Spleen (tissue), 13 donors: ENCODE measurements at places on chromosomes 16 and 17. TPM values are rescaled to one million over a fixed set of nuclear protein-coding genes. Genes with fewer than 3 reads are reported as not detected.

- peak overlapping the region; percentile 55 for H3K27ac ChIP-seq
- peak overlapping the region; percentile 53 for H3K4me3 ChIP-seq
- peaks cover 75% of the 10 kb centered on the region for H3K4me1 ChIP-seq
- DNase-seq = peak; percentile 79
Observed at GRCh38 chr17:82860606-82861392, 21.0 kb upstream of the ZNF750 start.

- no peaks in the 10 kb centered on the region for H3K27me3 ChIP-seq
- no peaks in the 10 kb centered on the region for H3K36me3 ChIP-seq
- no peak overlapping the region for H3K4me3 ChIP-seq
- no peaks in the 10 kb centered on the region for H3K4me1 ChIP-seq
- no peak for DNase-seq
- no peak overlapping the region for H3K27ac ChIP-seq
Observed at GRCh38 chr16:25038239-25038954, 23.2 kb upstream of the ARHGAP17 start.

DNA sequence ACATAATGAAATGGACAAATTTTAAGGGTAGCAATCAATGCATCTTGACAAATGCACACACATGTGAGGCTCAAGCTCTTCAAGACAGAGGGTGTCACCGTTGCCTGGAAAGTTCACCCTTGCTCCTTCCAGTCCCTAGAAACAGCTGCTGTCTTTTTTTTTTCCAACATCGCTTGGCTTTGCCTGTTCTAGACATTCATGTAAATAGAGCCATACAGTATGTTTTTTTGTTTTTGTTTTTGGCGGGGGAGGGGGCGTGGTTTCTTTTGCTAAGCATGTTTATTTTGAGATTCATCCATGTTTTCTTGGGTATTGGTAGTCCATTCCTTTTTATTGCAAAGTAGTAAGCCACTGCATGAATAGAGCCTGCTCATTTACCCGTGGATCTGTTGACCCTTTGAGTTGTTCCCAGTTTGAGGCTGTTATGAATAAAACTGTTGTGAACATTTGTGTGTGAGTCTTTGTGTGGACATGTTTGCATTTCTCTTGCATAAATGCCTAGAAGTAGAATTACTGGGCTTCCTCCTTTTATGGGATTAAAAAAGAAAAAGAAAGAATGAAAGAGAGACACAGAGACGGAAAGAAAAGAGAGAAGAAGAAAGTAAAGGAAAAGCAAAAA, 78.4 kb downstream of the NT5M start:
- H3K36me3 ChIP-seq = no peaks in the 10 kb centered on the region
- H3K27ac ChIP-seq = no peak overlapping the region
- H3K4me1 ChIP-seq = no peaks in the 10 kb centered on the region
- no peak for DNase-seq
- H3K27me3 ChIP-seq = peaks cover 8% of the 10 kb centered on the region
- H3K4me3 ChIP-seq = no peak overlapping the region

DNA sequence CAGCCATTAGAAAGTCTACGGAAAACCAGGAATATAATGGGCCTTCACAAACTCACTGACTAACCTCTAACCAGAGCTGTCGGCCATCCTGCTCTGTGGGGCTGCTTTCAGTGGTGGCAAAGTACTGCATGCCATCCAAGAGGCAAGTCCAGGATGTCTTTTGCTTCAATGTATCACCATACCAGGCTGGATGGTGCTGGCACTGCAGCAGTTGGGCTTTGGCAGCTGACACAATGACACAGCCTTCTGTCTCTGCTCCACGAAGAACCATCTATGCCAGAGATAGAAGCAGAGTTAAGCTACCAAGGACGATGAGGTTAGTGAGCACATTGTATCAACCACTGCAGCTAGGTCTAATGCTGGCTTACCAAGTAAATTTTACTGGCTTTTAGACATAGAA, 9.7 kb upstream of the RSKR start:
- peaks cover 10% of the 10 kb centered on the region for H3K36me3 ChIP-seq

DNA sequence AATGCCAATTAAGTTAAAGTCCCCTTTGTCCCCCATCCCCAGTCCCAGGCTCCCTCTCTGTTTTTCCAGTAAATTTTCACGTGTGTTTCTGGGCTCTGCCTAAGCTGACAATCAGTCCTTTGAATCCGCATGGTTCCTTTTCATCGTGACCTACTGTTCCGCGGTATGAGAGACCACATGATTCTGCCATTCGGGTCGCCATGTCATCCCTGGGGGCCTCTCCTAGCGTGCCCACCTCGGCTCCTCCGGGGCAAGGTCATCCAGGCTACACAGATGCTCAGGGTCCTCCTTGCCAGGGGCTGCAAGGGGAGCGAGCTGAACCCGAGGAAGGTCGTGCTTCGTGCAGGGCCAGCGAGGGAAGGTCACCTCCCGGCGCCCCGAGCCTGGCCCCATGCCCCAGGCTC, 157.6 kb downstream of the RAB11FIP4 start:
- no peak for DNase-seq
- H3K4me3 ChIP-seq = peak overlapping the region; percentile 83

Gene UNC119
- total RNA-seq = 76.0 TPM

DNA sequence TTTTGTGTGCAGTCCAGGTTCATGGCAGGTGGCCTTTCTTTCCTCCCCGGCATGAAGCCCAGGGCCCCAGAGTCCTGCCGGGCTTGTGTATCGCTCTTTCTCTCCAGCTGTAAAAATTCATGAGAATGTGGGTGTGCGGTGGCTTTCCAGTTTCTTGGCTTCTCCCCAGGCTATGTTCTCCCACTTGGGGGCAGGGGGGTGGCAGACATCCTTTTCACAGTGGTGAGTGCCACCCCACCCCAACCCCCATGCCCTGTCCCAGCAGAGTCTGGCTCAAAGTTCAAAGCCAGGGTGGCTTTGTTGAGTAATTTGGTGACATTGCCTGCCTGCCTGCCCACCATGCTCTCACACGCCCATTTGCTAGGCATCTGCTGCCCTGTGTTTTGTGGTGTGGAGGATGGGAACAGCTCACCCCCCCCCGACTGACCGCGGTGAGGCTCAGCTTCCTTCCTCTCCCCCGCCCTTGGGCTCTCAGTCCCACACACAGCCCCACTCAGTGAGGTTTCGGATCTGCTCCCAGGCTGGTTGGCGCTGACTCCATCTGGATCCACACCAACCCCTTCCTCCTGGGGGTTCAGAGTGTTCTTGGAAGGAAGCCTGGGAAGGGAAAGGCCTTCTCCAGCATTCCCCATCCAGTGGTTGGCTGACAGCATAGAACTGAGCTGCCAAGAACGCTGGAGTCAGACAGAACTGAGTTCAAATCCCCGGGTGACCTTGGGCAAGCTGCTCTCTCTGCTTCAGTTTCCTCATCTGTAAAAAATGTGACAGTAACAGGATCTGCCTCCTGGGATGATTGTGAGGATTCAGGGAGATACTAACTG, 36.0 kb downstream of the CHD9 start:
- H3K4me3 ChIP-seq = peak overlapping the region; percentile 54
- H3K27ac ChIP-seq = peak overlapping the region; percentile 70
- peaks cover 68% of the 10 kb centered on the region for H3K4me1 ChIP-seq

Gene CRK
- 48.2 TPM for total RNA-seq

Gene ZNF624
- total RNA-seq = 8.8 TPM

- no peaks in the 10 kb centered on the region for H3K27me3 ChIP-seq
- no peak overlapping the region for H3K4me3 ChIP-seq
- H3K36me3 ChIP-seq = no peaks in the 10 kb centered on the region
Observed at GRCh38 chr16:6684076-6684673, 648.5 kb upstream of the RBFOX1 start.

Gene TNRC6C
- 18.2 TPM for total RNA-seq

Gene DRC3
- 2.0 TPM for total RNA-seq

GRCh38 chr16:85696781-85697180, 8.0 kb upstream of the GINS2 start:
- no peak overlapping the region for H3K4me3 ChIP-seq
- H3K27me3 ChIP-seq = no peaks in the 10 kb centered on the region
- no peaks in the 10 kb centered on the region for H3K4me1 ChIP-seq
- DNase-seq = no peak
- H3K36me3 ChIP-seq = no peaks in the 10 kb centered on the region

DNA sequence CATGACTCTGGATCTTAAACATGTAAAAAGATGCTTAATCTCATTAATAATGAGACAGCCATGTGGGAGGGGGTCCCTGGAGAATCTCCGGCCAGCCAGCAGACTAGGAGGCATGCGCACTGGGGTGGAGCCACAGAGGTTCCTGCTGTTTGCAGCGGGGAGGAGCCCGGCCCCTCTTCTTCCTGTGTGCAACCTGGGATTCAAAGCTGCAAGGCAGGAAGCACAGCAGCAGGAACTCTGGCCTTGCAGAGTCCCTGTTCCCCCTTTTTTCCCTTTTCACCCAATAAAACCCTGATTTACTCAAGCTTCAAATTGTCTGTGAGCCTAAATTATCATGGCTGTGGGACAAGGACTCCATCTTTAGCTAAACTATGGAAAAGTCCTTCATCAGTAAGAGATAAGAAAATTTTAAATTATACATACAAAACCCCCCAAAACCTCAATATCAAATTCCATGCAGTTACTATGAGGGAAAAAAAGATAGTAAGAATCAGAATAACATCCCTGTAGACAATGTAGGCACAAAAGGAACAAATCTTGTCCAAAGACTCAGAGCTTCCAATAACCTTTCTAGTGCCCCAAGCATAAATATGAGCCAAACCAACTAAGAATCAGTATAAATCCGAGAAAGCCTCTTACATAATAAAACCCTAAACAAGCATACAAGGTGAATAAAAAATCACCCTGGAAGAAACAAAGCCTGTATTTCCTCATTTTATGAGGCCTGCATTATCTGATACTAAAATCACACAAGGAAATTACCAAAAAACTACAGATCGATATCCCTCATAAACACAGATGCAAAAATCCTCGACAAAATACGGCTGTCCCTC, 12.1 kb downstream of the CFDP1 start:
- H3K4me3 ChIP-seq = no peak overlapping the region
- H3K27ac ChIP-seq = peak overlapping the region; percentile 59
- DNase-seq = peak; percentile 86
- H3K36me3 ChIP-seq = no peaks in the 10 kb centered on the region
- H3K27me3 ChIP-seq = no peaks in the 10 kb centered on the region

- peaks cover 29% of the 10 kb centered on the region for H3K27me3 ChIP-seq
- H3K4me3 ChIP-seq = peak within 1 kb of the TSS; percentile 40
- peaks cover 44% of the 10 kb centered on the region for H3K36me3 ChIP-seq
- no peak for DNase-seq
- H3K27ac ChIP-seq = no peak within 1 kb of the TSS
Observed at GRCh38 chr17:81902023-81902652, at the start of gene NPB. Gene NPB, plus strand, starts transcription at chr17:81902238. Its CDS starts 40 bp downstream, at chr17:81902278.

DNA sequence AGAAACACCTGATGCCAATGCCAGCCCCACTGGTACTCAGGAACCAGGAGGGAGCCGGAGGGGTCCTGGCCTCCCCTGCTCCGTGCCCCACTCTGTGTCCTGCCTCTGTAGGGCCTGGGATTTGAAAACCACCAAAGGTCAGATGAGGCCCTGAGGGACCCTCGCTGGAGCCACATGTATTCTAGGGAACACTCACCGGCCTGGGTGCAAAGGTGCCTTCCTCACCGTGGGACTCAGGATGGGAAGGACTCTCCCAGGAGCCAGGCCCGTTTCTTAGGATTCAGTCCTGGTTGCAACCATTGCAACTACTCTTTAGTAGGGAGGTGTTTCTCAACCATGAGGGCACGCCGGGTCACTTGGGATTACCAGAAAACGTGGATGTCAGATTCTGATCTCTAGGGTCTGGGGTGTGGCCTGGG, 74.6 kb downstream of the N4BP1 start:
- peaks cover 5% of the 10 kb centered on the region for H3K36me3 ChIP-seq
- peaks cover 40% of the 10 kb centered on the region for H3K4me1 ChIP-seq
- H3K27ac ChIP-seq = no peak overlapping the region
- H3K27me3 ChIP-seq = no peaks in the 10 kb centered on the region
- DNase-seq = no peak
- no peak overlapping the region for H3K4me3 ChIP-seq

DNA sequence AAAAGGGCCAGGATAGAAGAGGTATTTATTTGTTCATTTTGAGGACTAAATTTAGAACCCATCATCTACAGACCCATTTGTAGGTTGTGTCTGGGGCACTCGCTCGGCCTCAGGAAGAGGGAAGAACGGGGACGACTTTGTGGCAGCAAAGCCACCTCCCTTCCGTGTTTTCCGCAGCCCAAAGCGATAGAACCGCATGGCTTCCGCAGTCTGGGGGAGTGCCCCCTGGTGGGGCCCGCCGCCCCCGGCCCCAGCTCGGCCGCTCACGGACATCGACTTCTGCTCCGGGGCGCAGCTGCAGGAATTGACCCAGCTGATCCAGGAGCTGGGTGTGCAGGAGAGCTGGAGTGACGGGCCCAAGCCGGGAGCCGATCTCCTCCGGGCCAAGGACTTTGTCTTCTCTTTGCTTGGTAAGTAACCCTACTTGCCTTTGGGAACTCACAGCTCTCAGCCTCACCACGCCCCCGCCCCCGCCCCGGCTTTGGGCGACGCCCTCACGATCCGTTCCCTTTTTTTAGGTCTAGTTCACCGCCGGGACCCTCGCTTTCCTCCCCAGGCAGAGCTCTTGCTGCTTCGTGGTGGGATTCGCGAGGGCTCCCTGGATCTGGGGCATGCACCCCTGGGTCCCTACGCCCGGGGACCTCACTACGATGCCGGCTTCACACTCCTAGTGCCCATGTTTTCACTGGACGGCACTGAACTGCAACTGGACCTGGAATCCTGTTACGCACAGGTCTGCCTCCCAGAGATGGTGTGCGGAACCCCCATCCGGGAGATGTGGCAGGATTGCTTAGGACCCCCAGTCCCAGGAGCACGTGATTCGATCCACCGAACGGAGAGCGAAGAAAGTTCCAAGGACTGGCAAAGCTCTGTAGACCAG, 681 bp downstream of the TMEM102 start:
- peaks cover 56% of the 10 kb centered on the region for H3K4me1 ChIP-seq
- H3K27ac ChIP-seq = peak overlapping the region; percentile 90
- peaks cover 28% of the 10 kb centered on the region for H3K27me3 ChIP-seq
- no peaks in the 10 kb centered on the region for H3K36me3 ChIP-seq
- H3K4me3 ChIP-seq = peak overlapping the region; percentile 68

Gene SPATA32
- not detected for total RNA-seq

Gene KLHL10
- not detected for total RNA-seq

Gene ITGAD
- 19.7 TPM for total RNA-seq

GRCh38 chr17:36849871-36850348, 87.4 kb upstream of the LHX1 start:
- DNase-seq = no peak
- no peak overlapping the region for H3K4me3 ChIP-seq
- no peaks in the 10 kb centered on the region for H3K36me3 ChIP-seq
- no peaks in the 10 kb centered on the region for H3K4me1 ChIP-seq
- no peaks in the 10 kb centered on the region for H3K27me3 ChIP-seq

Gene KLHL11
- total RNA-seq = 12.6 TPM

GRCh38 chr17:73200476-73200875, 7.6 kb downstream of the COG1 start:
- H3K4me3 ChIP-seq = no peak overlapping the region
- H3K27me3 ChIP-seq = no peaks in the 10 kb centered on the region
- DNase-seq = no peak
- peak overlapping the region; percentile 47 for H3K27ac ChIP-seq
- H3K4me1 ChIP-seq = peaks cover 35% of the 10 kb centered on the region
- H3K36me3 ChIP-seq = peaks cover 68% of the 10 kb centered on the region
